Subcutaneous preadipocyte (primary cell): ENCODE measurements at places on chromosomes 7 and 10. TPM values are rescaled to one million over a fixed set of nuclear protein-coding genes. Genes with fewer than 3 reads are reported as not detected.

Gene TEX47
- total RNA-seq = not detected in 2 replicates

Gene SLC26A5
- not detected in 2 replicates for total RNA-seq

Gene RRP12
- 20.9 and 33.0 TPM in 2 replicates for total RNA-seq

Gene OR2A42
- 0.37 TPM in 1 of 2 replicates, not detected in the other for total RNA-seq

Gene TBXAS1
- total RNA-seq = 3.3 and 4.0 TPM in 2 replicates

Gene LIPN
- total RNA-seq = not detected in 2 replicates

Gene CACNA2D1
- total RNA-seq = 45.9 and 48.5 TPM in 2 replicates

Gene AGR3
- not detected in 2 replicates for total RNA-seq

Gene PPP1R17
- total RNA-seq = not detected in 2 replicates

Gene OR2AE1
- total RNA-seq = under 0.01 TPM in 1 of 2 replicates, not detected in the other

Gene TMEM270
- not detected in 2 replicates for total RNA-seq

Gene ZNF800
- total RNA-seq = 20.9 and 33.6 TPM in 2 replicates

Gene ARMC3
- total RNA-seq = not detected in 2 replicates

Gene TLX1
- total RNA-seq = not detected in 2 replicates

Gene ABCB1
- 0.20 TPM in 1 of 2 replicates, not detected in the other for total RNA-seq

Gene CNPY1
- not detected in 2 replicates for total RNA-seq

Gene HOXA3
- total RNA-seq = 3.7 and 6.1 TPM in 2 replicates

Gene SPOCK2
- under 0.01 and 0.20 TPM in 2 replicates for total RNA-seq

Gene POM121
- 7.3 and 8.6 TPM in 2 replicates for total RNA-seq

Gene MCM10
- 9.6 and 24.8 TPM in 2 replicates for total RNA-seq

Gene CLDN3
- not detected in 2 replicates for total RNA-seq

Gene NUTM2E
- under 0.01 TPM in 1 of 2 replicates, not detected in the other for total RNA-seq

Gene HABP2
- total RNA-seq = not detected in 2 replicates

Gene STEAP2
- 17.3 and 23.5 TPM in 2 replicates for total RNA-seq

Gene NKX1-2
- total RNA-seq = not detected in 2 replicates
